ENCODE measurements at places on chromosomes 3 and 15. TPM values are rescaled to one million over a fixed set of nuclear protein-coding genes. Genes with fewer than 3 reads are reported as not detected.

The PIGB gene
- total RNA-seq, result 14.0 TPM

The FOXL2NB gene
- total RNA-seq, result not detected

GRCh38 chr15:41795996-41796856 lies 21.9 kb downstream of the MAPKBP1 start:
- no peak for DNase-seq

GRCh38 chr15:76345880-76346668 lies 9.5 kb downstream of the ISL2 start:
- peak; percentile 30 for DNase-seq

DNA sequence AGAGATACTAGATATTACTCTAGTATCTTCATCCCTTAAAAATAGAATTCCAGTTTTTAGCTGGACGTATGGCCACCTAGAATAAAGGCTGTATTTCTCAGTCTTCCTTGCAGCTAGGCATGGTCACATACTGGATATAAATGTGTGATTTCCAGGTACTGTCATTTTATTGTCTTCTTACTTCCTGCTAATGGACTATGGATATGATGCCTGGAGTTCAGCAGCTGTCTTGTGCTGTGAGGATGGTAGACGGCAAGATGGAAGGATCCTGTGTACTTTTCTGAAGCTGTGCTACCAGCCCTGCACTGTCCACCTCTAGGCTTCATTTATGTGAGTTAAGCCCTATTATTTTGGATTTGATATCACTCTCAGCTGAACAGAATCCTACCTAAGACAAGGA lies 83.4 kb downstream of the EBLN2 start:
- DNase-seq, result no peak

DNA sequence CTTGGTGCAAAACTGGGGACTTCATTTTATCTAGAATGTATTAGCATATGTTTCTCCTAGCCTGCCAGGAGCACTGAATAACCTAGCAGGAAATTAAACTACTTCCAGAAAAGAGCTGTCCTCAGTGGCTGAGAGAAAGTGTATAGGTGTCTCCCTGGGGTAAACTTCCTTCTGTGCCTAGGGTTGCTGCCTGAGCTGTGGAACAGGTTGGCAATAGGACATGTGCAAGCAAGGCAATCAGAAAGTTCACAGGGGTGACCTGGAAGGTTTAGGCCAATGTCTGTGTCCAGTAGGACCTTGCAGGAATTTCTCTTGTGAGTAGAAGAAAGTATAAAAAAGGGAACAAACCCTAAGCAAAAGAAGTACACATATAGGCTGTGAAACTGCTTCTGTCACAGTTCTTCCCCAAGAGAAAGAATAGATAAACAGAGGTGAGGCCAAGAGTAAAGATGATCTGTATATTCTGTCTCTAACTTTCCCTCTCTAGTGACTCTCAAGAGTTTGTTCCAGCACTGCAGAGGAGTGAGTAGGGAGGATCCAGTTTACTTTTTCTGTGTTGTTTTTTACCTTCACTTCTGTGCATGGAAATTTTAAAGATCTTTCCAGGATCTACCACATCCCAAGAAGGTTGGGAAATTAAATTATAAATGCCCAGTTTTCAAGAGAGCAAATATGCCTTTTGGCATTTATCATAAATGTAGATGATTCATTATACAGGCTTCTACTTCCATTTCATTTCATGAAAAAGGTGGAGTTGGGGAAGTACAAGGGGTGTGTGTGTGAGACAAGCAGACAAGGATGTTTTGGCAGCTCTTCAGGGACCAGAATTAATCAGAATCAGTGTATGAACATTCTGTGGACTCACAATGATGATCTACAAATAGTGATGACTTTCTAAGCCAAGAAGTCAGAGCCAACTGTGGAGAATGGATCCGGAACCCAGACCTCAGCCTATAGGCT lies 155.2 kb downstream of the RBPMS2 start:
- DNase-seq, result no peak

Data from activated CD8-positive, alpha-beta T cell treated with anti-CD3 and anti-CD28 coated beads for 36 hours (primary cell).